ENCODE measurements at places on chromosomes 1 and 21. TPM values are rescaled to one million over a fixed set of nuclear protein-coding genes. Genes with fewer than 3 reads are reported as not detected.

DNA sequence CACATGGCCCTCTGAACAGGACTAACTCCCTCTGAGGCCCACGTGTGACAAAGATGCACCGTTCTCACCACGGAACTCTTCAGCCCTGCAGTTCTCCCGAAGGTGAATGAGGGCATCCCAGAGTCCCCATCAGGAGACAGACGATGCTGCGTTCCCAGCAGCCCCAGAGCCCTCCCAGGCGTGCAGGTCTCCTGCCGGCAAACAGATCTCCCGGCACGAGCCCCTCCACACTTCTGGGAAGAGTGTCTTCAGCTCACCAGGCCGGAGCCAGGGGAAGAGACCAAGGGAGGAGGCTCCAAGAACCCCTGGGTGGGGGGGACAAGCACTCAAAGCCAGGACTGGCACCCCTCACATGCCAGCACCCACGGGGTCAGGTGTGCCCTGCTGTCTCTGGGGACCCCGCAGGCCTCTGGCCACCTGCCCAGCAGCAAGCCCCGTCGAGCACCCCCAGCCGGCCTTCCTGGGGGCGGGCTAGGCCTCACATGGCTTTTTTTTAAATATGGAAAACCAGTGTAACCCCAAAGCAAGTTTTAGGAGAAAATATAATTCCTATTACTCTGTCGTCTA is 45.1 kb upstream of the TRAPPC10 start:
- DNase-seq, result no peak

- no peak for DNase-seq
These were observed 870 bp downstream of the FBXO28 start for GRCh38 chr1:224114787-224115175.

DNA sequence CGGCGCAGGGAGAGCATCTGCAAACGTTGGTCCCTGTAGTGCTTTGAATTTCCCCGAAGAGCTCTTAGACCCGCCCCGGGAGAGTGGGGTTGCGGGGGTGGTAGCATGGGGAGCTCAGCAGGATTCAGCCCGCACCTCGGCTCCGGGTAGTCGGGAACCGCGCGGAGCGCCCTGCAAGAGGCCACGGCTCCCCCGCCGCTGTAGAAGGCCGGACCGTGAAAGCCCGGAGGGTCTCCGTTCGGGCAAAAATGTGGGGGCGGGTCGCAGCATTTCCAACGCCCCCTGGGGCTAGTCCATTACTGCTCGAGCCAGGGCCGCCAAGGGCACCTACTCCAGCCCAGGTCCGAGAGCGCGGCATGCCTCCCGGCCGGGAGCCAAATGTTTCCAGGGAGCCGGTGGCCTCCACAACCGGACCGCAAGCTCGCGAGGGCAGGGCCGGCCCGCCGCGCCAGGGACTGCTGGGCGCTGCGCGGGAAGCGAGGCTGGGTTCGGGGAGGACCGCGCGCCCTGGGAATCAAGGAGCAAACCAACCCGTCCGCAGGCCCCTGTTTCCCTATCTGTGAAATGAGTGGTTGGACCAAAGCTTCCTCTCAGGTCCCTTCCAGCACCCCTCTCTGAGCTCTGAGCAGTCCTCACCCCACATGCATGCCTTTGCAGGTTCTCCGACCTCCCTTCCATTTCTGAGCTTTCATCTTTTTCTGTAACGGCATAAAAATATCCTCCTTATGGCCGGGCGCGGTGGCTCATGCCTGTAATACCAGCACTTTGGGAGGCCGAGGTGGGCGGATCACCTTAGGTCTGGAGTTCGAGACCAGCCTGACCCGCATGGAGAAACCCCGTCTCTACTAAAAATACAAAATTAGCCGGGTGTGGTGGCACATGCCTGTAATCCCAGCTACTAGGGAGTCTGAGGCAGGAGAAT is 775 bp upstream of the TMEM63A start:
- no peak for DNase-seq

DNA sequence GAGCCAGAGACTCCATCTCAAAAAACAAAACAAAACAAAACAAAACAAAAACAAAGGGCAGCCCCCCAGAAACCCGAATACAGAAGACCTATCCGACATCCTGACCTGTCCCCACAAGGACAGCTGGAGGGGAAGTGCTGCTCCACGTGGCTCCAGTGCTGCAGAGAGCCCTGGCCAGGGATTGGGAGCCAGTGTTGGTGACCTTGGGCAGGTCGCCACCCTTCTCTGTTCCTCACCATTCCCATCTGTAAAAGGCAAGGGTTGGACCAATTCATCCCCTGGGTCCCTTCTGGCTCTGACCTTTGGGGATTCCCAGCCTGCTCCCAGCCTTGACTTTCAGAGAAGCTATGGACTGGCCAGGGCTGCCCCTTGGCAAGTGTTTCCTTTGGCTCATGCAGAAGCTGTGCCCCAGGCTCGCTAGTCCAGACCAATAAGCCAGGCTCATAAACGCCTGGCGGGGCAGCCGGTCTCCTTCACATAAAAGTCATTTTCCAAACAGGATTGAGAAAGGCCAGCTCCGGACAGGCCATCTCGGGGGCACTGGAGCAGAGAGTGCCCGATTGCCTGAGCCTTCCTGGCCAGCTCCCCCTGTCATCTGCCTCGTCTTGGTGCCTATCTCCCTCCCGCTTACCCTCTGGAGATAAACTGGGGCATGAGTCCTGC is 20.0 kb upstream of the PADI1 start:
- DNase-seq, result no peak

The PAQR7 gene
- 3.7 TPM for total RNA-seq

- DNase-seq, result no peak
These were observed 10.6 kb upstream of the SIM2 start for GRCh38 chr21:36688324-36688723.

Measured in activated B cell treated with CpG ODN at 0.5 μM for 24 hours (primary cell).